Kasumi-1 (cell line): ENCODE measurements at places on chromosomes 2 and 18.

GRCh38 chr2:25190536-25190935 lies 22.2 kb upstream of the POMC start:
- DNase-seq, result no peak

DNA sequence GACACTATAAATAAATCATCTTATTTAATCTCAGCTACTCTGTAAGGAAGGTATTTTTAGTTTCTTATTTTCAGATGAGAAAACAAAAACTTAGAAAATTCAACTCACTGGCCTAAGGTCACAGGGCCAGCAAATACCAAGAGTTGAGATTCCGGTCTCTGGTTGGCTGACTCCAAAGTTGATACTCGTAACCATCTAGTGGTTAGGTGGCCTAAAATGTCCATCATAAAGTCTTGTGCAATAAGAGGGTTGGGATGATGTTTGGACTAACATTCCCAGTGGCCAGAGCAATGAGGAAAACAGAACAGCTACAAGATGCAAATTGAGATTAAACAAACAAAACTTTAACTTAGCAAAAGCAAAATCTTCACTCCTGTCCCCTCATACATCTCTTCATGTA lies 360.3 kb downstream of the FIGN start:
- no peak for DNase-seq

DNA sequence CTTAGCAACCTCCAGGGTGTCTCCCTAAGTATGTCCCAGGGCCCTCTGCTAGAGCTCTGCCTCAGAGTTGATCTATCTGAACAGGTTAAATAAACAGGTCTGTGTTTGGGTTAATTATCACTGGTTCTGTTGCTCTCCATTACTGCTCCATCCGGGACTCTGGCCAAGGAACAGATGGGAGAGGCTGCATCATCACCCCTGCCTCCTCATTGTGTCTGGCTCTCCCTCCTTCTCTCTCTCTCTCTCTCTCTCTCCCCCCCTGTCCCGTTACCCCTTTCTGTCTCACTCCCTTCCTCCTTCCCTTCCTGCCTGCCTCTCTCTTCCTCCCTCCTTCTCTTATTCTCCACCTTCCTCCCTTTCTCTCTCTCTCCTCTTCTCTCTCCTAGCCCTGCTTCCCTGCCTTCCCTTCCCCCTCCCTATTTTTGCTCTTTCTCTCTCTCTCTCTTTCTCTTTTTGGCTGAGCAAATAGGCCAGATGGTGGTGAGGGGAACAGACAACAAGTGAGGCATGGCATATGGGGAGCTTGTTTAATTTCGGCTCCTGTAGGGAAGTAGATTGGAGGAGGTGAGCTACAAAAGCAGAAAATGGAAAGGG lies 62.1 kb downstream of the SETBP1 start:
- no peak for DNase-seq

DNA sequence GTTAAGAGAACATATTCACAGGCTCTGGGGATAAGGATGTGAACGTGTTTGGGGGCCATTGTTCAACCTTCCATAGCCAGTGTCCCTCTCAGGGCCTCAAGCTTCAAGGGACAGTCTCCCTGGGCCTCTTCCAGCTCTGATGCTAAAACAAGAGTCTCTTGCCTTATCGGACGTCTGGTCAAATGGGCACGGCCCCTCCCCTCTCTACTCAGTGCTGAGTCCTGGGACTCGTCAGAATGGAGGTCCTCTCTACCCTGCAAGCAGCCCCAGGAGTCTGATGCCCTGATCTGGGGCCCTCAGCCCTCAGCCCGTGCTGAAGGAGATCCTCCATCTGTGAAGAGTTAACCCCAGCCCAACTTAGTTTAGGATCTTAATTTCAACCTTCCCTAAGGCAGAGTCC lies 198.2 kb downstream of the ZFP36L2 start:
- DNase-seq, result no peak
